ENCODE measurements at places on chromosomes 2 and 18. TPM values are rescaled to one million over a fixed set of nuclear protein-coding genes. Genes with fewer than 3 reads are reported as not detected.

The LIMS3 gene
- total RNA-seq: 3.7 TPM

The TFCP2L1 gene
- 0.42 TPM for total RNA-seq

The C18orf54 gene
- total RNA-seq: 2.6 TPM

The DRC1 gene
- 0.27 TPM for total RNA-seq

The EN1 gene
- not detected for total RNA-seq

The SP9 gene
- total RNA-seq: not detected

The CFAP65 gene
- not detected for total RNA-seq

The MOB1A gene
- 137 TPM for total RNA-seq

The ZNF236 gene
- 8.5 TPM for total RNA-seq

The GREB1L gene
- total RNA-seq: 14.9 TPM

The DNPEP gene
- 37.8 TPM for total RNA-seq

The C2orf80 gene
- not detected for total RNA-seq

The ST8SIA5 gene
- total RNA-seq: 0.08 TPM

The CCDC74A gene
- 10.5 TPM for total RNA-seq

The MATN3 gene
- total RNA-seq: 1.0 TPM

The PAIP2B gene
- total RNA-seq: 15.1 TPM

The ABCG8 gene
- total RNA-seq: 0.12 TPM

The ASB18 gene
- not detected for total RNA-seq

The FZD7 gene
- total RNA-seq: 38.0 TPM

The GALR1 gene
- total RNA-seq: 0.27 TPM

Data from gastroesophageal sphincter (tissue), 4 donors.